Hematopoietic multipotent progenitor cell treated with erythropoietin and hydrocortisone succinate and interleukin-3 and kit ligand, for 15 days (in vitro differentiated cells): ENCODE measurements at places on chromosomes 12 and 14.

DNA sequence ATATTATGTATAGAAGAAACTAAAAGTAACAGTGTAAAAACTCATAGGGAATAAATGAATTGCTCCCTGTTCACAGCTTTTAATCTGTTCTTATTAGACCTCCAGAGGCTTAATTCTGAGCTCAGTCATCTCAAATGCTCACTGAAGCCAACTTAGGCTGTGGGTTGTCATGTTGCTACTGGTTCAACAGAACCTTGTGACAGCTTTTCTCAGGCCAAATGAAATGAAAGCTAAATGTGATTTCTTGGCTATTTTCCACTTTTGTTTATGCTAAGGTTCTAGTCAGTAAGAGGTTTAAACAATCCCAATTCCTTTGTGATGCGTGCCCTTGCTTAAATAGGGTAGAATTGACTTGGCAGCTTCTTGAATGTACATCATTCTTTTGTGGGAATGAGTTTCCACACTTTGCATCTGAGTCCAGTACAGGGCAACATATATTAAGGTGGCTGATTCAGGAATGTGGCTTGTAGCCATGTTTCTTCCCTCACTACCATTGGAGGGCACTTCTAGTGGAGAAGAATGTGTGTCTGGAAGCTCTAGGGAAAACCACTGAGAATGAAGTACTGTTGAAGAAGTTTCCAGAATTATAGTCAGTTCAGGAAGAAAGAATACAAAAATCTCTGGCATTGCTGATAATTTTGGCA is 156.4 kb downstream of the NEDD1 start:
- no peak for DNase-seq

- DNase-seq: no peak
Observed at GRCh38 chr14:75399843-75400775, 27.7 kb upstream of the JDP2 start.

DNA sequence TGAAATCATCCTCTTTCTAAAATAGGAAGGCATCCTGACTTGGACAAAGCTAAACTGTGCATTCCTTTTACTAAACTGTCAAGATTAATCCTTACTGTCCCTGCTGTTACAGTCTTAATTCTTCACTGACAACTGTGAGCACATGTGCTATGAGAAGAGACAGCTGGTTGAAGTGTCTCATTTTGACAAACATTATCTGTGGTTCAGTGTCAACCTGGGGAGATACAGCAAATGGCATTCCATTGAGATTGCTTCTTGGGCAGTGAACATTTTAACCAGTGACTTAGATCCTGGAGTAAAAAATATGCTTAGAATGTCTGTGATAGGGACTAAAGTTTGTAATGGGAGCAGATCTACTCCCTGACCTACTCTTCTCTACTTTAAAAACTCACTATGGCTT is 552.6 kb upstream of the ATP2B1 start:
- no peak for DNase-seq

DNA sequence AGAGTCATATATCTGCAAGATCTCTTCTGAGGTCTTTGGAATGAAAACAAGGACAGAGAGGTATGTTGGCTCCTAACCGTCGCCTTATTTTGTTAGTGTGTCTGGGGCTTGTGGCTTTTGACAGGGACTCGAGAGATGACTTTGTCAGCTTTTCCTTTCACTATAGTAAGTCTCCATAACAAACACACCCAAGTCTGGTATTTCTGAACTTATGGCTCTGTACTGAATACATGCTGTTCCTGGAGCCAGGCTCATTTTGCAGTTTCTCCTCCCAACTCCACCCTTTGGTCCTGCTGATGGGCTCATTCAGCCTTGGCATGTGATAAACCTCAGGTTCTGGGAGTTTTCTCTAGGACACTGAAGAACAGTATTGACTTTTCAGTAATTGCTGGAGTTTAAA is 27.7 kb upstream of the TMED10 start:
- no peak for DNase-seq

- no peak for DNase-seq
Observed at GRCh38 chr12:29996993-29997392, 213.3 kb upstream of the TMTC1 start.

- no peak for DNase-seq
Observed at GRCh38 chr12:48972213-48972951, 847 bp upstream of the WNT10B start.

DNA sequence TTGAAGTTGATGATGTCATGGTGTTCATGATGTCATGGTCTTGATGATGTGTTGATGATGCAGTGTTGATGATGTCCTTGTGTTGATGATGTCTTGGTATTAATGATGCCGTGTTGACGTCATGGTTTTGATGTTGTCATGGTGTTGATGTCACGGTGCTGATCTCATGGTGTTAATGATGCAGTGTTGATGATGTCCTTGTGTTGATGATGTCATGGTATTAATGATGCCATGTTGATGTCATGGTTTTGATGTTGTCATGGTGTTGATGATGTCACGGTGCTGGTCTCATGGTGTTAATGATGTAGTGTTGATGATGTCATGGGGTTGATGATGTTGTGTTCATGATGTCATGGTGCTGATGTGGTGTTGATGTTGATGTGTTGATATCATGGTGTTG is 48.0 kb upstream of the RIMBP2 start:
- DNase-seq: no peak

- DNase-seq: no peak
Observed at GRCh38 chr12:74541074-74541473, 3.4 kb downstream of the ATXN7L3B start.

- DNase-seq: no peak
Observed at GRCh38 chr12:30696103-30696408, 387 bp upstream of the IPO8 start.

DNA sequence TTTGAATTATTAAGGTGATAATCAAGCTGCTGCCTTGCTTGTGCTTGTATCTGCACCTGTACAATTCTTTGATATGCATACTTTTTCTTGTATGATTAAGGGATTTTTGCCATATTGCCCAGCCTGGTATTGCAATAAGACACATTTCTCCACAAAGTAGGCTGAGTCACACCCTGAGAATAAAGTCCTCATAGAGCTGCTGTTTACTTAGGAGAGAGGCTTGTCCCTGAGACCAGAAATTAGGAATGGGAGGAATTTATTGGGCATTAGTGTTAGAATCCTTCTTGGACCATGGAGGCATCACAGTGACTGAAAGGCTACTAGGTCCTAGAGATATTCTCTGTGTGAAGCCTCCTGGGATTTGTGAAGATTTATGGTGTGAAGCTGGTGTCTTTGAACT is 506.8 kb upstream of the FBXO33 start:
- no peak for DNase-seq

- no peak for DNase-seq
Observed at GRCh38 chr12:104846056-104846767, 111.9 kb downstream of the SLC41A2 start.

DNA sequence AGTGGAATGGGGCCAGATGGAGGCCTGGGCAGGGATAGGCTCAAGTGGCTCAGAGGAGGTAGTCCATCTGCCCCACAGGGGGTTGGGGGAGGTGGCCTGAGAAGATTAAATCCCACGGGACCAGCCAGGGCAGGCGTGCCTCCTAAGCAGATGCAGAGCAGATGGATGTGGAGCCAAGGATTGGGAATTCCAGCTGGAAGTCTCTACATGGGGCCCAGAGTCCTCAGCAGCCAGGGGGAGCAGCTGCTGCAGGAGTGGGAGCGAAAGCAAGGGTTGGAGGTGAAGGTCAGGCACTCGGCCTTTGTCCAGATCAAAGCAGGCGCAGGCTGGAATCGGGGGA is 42.4 kb upstream of the VRK1 start:
- DNase-seq: no peak

GRCh38 chr14:64225151-64225757 is 68.9 kb downstream of the ESR2 start:
- no peak for DNase-seq

- no peak for DNase-seq
Observed at GRCh38 chr12:126570566-126570965, 1505.3 kb downstream of the AACS start.

DNA sequence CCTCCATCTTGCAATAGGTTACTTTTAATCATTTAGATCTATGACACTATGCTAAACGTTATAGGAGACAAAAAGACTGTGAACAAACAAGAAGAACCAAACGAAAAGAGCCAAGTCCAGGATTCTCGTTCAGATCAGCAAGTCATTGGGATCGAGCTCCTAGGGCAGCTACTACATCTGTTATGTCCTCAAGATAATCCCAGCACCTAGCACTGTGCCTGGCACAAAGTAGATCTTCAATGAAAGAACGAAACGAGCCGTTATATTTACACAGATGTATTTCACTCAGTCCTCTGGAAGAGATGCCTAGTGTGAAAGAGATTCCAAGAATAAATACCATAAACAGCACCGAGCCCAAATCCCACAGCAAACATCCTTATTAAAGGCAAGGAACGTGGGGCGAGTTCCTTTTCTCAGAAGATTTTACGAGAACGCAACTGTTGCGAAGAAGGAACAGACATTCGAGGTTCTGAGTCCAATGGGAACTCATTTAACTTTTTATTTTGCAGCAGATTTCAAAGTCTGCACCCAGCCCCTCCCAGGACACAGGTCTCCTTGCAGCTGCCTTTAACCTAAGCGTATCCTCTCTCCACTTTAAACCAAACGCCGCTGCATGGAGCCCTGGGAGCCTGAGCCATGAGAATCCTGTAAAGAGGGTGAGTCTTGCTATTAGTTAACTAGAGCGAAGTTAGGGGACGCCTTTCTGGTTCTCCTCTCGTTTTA is 544 bp upstream of the TDP1 start:
- DNase-seq: no peak

DNA sequence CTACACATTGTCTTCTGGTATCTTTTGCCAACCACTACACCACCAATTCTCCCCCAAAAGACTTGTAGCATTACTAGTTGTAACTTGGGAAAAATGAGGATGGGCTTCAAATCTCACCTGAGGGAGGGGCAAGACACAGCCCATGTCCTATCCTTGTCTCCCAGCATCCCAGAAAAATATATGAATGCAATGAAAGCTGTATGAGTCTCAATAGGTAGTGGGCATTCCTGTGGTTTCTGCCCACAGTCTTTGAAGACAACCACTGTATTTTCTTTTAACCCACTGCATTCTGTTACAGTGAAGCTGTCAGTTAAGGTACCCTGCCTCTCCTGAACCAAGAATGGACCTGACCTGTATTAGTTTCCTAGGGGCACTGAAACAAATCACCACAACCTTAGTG is 336.2 kb upstream of the TMPO start:
- no peak for DNase-seq

DNA sequence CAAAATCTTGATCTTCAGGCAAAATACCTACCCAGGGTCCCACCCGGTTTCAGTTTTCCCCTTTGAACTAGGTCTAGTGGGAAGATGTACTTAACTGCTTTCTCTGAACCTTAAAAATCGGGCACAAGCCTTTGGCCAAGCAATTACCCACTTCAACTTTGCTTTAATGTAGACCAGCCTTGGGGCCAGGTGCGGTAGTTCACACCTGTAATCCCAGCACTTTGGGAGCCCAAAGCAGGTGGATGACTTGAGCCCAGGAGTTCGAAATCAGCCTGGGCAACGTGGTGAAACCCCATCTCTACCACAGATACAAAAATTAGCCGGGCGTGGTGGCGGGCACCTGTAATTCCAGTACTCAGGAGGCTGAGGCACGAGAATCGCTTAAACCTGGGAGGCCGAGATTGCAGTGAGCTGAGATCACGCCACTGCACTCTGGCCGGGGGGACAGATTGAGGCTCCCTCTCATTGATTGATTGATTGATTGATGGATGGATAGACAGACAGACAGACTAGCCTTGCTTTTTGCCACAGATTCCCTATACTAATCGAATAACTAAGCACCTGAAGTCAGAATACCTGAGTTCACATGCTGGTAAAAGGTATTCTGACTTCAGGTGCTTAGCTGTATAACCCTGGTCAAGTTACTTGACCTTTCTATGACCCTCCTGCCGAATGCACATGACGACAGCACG is 1.9 kb downstream of the CLIP1 start:
- DNase-seq: no peak

DNA sequence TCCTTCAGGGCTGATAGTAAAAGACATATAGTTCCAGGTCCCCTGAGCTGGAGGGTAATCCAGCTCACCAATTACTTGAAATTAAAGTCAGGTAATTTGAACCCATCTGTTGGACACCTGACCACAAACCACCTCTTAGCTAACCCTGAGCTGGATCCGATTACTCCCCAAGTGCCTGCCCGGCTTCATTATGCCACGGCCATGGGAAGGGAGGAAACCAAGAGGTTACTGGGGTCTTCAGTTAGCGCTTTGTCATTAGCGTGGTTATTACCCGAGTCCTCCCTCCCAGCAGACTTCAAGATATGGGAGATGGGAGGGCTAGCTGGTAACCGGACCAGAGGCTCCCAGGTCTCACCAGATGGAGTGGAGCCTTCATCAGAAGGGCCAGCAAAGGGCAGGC is 1071.4 kb downstream of the BCL11B start:
- DNase-seq: no peak

DNA sequence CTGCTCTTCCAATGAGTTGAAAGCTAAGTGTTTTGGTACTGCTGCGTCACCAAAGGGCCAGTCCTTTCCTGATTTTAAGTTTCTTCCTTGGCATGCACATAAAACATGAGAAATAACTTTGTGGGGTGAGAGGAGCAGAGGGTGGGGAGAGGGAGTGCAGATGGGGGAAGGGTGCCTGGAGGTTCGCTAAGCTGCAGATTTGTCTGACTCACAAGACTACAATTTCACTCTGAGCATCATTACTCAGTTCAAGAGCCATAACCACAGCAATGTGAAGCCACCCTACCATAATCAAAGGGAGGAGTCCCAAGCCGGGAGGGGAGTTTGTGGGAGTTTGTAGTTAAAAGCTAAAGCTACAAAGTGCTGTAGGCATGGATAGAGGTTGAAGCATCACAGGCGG is 136.1 kb downstream of the ANO2 start:
- DNase-seq: no peak

GRCh38 chr12:121131941-121132341 is 735 bp upstream of the P2RX7 start:
- DNase-seq: no peak

- DNase-seq: peak; percentile 7
Observed at GRCh38 chr12:63319386-63319785, 168.4 kb upstream of the AVPR1A start.

DNA sequence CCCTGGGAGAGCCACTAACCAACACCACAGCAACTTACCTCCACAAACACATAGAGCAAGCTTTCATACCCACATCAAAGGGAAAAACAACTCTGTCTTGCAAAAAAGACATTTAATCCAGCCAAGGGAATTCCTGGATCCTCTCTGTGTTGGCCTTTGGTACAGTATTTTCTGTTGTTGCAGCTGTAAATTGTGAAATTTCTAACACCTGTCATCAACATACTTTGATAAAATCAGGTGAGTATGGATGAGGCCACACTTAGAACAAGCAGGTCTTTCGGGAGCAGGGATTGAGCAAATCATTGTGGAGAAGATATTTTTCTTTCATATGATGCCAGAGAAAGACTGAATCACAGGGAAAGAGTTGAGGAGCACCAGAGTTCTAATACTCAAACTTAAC is 89.3 kb downstream of the SPTSSA start:
- DNase-seq: no peak
